ENCODE measurements at places on chromosomes 16 and 17. TPM values are rescaled to one million over a fixed set of nuclear protein-coding genes. Genes with fewer than 3 reads are reported as not detected.

GRCh38 chr16:78435260-78435659 is 335.8 kb downstream of the WWOX start:
- H3K27me3 ChIP-seq, result no peaks in the 10 kb centered on the region
- H3K4me1 ChIP-seq, result no peaks in the 10 kb centered on the region
- H3K27ac ChIP-seq, result no peak overlapping the region
- no peaks in the 10 kb centered on the region for H3K36me3 ChIP-seq
- no peak for DNase-seq

GRCh38 chr17:50519141-50519834 is 11.0 kb downstream of the MYCBPAP start:
- H3K36me3 ChIP-seq, result no peaks in the 10 kb centered on the region
- H3K27ac ChIP-seq, result no peak overlapping the region
- no peaks in the 10 kb centered on the region for H3K27me3 ChIP-seq
- H3K4me3 ChIP-seq, result no peak overlapping the region
- H3K4me1 ChIP-seq, result no peaks in the 10 kb centered on the region

DNA sequence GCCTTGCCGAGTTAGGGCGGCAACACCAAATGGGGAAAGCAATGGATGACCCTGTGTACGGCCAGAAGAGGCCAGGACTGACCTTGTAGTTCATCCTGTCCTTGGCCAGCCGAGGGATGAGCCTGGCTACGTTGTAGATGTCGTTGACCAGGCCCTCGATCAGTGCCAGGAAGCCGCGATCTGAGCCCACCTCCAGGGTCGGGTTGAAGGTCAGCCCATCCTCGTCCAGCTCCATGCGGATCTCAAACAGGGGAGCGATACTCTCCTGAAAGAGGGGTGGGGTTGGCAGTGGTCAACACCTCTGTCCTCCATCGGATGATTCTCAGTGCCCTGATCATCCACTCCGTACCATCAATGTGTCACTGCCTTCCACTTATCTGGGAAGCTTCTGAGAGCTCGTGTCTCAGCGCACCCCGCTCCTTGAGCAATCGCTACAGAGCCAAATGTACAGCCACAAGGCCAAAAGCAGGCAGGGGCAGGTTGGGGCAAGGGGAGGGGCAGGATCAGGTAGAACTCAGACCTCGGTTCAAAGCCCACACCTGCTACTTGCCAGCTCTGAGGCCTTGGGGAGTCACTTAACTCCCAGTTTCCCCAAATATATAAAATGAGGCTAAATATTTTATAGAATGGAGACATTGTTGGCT is 39.9 kb downstream of the DNAH17 start:
- no peaks in the 10 kb centered on the region for H3K36me3 ChIP-seq
- H3K27ac ChIP-seq, result no peak overlapping the region
- no peaks in the 10 kb centered on the region for H3K27me3 ChIP-seq

DNA sequence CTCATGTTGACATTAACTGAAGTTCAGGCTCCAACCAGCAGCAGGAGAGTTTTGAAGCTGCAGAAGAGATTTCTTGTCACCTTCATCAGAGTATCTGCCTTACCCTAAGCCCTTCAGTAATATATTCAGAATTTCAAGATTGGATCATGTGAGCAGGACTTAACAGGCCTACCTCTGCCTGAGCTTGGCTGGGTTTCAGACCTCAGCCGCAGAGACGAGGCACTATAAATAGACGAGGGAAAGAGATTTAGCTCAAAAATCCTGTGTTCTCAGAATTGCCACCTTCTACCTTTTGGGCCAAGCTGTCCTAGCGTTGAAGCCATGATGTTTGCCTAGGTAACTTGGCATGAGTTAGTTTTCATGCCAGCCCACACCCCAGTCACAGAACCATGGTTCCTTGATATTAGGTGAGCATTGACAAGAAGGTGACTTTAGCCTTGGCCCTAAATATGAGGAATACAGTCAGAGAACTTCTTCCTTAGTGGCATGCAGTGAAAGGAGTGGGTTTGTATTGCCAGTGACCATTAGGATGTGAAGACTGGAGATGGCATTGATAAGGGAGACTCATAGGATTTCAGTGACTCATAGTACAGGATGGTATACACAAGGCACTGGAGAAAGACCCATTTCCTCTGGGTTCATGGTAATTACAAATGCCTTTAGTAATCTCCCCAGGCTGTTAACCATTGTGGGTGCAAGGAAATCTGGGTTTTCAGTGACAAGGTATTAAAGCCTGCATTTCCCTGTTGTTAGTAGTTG is 224.3 kb downstream of the MSI2 start:
- H3K4me3 ChIP-seq, result no peak overlapping the region
- H3K27ac ChIP-seq, result no peak overlapping the region
- H3K4me1 ChIP-seq, result peaks cover 19% of the 10 kb centered on the region
- no peaks in the 10 kb centered on the region for H3K36me3 ChIP-seq

GRCh38 chr17:72336026-72336803 is 215.4 kb downstream of the SOX9 start:
- no peak for DNase-seq
- no peaks in the 10 kb centered on the region for H3K36me3 ChIP-seq
- no peaks in the 10 kb centered on the region for H3K4me1 ChIP-seq
- no peak overlapping the region for H3K27ac ChIP-seq
- H3K27me3 ChIP-seq, result no peaks in the 10 kb centered on the region

- H3K4me1 ChIP-seq, result no peaks in the 10 kb centered on the region
- DNase-seq, result no peak
- no peak overlapping the region for H3K4me3 ChIP-seq
- no peaks in the 10 kb centered on the region for H3K27me3 ChIP-seq
These were observed 442.6 kb downstream of the SHISA9 start for GRCh38 chr16:13344001-13344400.

DNA sequence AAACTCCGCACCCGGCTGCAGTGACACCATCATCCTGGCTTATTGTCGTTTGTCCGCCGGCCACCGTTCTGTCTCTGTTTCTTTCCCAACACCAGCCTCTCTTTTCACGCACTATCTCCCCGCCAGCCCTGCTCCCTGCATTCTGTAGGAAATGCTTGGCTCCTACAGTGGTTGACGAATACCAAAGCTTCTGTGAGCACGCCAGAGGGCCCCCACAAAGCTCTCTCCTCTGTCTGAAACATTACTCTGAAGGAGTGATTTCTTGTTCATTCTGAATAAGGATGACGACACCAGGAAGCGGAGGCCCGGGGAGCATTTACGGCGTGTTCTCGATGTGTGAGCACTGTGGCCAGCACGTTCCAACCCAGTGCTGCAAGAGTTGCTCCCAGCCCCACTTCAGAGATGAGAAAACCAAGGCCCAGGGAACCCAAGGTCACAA is 58.8 kb downstream of the ADCY9 start:
- no peak for DNase-seq
- no peaks in the 10 kb centered on the region for H3K4me1 ChIP-seq
- no peak overlapping the region for H3K27ac ChIP-seq
- no peaks in the 10 kb centered on the region for H3K36me3 ChIP-seq
- H3K27me3 ChIP-seq, result no peaks in the 10 kb centered on the region
- H3K4me3 ChIP-seq, result no peak overlapping the region

DNA sequence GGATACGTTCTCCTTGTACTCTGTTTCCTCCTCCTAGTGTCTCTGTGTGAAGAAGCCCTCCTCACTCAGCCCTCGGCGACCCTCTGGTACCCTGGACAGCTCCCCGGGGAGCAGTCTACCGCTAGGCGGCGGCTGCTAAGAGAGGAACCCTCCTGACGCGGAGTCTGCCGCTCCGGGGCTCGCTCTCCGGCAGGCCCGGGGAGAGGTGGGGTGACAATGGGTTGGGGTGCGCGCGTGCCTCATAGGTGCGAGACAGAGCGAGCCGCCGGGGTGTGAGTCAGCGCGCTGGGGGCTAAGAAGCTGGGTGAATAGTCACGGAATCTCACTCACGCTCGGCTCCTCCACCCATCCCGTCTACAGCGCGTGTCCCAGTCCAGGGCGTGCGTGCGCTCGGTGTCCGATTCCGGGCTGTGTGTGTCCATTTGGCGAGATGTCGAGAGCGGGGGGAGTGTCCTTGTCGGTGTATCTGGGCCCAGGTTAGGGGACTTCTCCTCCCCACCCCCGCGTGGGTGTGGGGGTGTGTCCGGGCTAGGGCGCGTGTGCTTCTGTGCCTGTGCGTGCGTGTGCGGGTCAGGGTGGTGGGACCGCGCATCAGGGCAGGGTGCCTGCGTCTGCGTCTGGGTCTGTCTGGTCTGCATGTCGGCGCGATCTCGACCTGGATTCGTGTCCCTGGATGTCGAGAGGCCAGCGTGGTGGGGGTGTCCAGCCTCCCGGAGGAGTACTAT is 577 bp upstream of the HS3ST2 start:
- H3K4me1 ChIP-seq, result no peaks in the 10 kb centered on the region
- no peak overlapping the region for H3K27ac ChIP-seq
- H3K36me3 ChIP-seq, result no peaks in the 10 kb centered on the region

DNA sequence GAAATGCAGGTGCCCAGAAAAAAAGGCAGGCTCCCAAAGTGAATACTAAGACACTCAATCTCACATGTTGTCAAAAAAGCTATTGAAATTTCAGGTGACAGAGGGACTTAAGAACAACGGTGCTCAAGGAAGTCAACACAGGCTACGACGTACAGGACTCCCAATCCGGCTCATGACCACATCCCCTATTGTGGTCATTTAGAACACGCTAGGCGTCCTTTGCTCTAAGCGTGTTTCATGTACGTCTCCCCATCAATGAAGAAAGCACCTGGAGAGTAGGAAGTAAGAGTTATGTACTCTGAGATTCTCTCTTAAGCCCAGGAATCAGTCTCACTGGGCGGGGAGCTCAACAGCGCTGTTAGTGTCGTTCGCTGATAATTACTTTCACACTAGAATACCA is 94.1 kb downstream of the MRM3 start:
- H3K4me3 ChIP-seq, result no peak overlapping the region
- no peaks in the 10 kb centered on the region for H3K36me3 ChIP-seq
- H3K27me3 ChIP-seq, result no peaks in the 10 kb centered on the region

GRCh38 chr17:57486882-57487301 is 230.6 kb downstream of the MSI2 start:
- H3K27me3 ChIP-seq, result no peaks in the 10 kb centered on the region
- no peaks in the 10 kb centered on the region for H3K36me3 ChIP-seq
- H3K4me1 ChIP-seq, result peaks cover 21% of the 10 kb centered on the region

DNA sequence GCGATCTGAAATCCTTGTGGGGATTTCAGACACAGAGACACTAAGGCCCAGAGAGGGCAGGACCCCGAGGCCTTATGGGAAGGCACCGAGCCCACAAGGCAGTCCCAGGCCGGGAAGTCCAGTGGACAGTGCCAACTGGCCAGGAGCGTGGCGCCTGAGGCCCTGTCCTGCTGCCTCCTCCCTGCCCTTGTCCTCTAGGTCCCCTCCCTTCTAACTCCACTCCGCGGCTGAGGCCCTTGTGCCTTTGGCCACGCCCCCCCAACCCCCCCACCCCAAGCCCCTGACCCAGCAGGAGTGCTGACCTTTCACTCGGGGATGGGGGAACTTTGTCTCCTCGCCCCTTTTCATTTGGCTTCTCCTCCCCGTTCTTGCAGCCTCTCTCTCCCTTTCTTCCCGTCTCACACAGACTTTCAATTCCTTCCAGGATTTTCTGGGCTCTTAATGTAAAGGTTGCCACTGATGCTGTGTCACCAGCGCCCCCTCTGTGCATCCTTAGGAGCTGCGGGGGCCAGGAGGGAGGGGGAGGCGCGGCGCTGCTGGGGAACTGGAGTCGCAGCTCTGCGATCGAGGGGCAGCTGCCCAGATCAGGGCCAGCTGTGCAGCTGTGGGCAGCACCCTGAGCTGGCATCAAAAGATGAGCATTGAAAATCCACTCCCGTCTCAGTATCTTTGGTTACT is 29.1 kb downstream of the CRHR1 start:
- H3K4me3 ChIP-seq, result no peak overlapping the region
- H3K4me1 ChIP-seq, result no peaks in the 10 kb centered on the region
- no peaks in the 10 kb centered on the region for H3K36me3 ChIP-seq
- DNase-seq, result no peak
- H3K27me3 ChIP-seq, result no peaks in the 10 kb centered on the region

- no peak overlapping the region for H3K4me3 ChIP-seq
- H3K4me1 ChIP-seq, result no peaks in the 10 kb centered on the region
- H3K27ac ChIP-seq, result no peak overlapping the region
- H3K36me3 ChIP-seq, result no peaks in the 10 kb centered on the region
- H3K27me3 ChIP-seq, result no peaks in the 10 kb centered on the region
These were observed 6.8 kb downstream of the CCL7 start for GRCh38 chr17:34276826-34277225.

- H3K4me3 ChIP-seq, result no peak overlapping the region
- no peaks in the 10 kb centered on the region for H3K36me3 ChIP-seq
- no peak for DNase-seq
- H3K27me3 ChIP-seq, result no peaks in the 10 kb centered on the region
- H3K4me1 ChIP-seq, result no peaks in the 10 kb centered on the region
- H3K27ac ChIP-seq, result no peak overlapping the region
These were observed 61.1 kb upstream of the MTMR4 start for GRCh38 chr17:58575511-58575910.

DNA sequence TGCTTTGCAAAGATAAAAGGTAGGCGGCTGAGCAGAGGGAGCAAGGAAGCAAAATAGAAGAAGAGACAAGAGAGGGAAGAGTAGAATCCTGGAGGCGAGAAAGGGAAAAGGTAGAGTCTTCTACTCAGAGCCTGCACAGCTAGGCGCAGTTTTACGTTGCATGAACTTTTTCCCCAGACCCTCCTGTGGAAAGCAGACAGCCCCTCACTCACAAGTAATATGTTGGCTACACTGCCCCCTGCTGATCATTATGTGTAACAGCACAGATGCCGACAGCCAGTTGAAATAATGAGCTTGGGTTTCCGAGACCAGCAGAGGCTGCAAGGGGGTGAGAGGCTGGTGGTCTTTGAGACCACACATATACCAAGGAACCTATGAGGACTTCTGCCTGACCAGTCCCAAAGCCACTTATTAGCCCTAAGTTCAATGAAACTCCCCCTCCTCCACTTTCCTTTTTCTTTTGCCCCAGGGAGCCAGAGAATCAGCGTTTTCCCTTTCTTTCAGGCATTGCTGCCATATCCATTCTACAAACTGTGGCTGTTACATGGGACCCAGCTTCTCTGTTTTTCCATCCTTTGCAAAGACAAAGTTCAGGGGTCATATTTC is 22.5 kb upstream of the CMTR2 start:
- peak; percentile 3 for DNase-seq
- no peaks in the 10 kb centered on the region for H3K36me3 ChIP-seq
- H3K27ac ChIP-seq, result no peak overlapping the region
- no peaks in the 10 kb centered on the region for H3K4me1 ChIP-seq
- no peaks in the 10 kb centered on the region for H3K27me3 ChIP-seq
- no peak overlapping the region for H3K4me3 ChIP-seq

DNA sequence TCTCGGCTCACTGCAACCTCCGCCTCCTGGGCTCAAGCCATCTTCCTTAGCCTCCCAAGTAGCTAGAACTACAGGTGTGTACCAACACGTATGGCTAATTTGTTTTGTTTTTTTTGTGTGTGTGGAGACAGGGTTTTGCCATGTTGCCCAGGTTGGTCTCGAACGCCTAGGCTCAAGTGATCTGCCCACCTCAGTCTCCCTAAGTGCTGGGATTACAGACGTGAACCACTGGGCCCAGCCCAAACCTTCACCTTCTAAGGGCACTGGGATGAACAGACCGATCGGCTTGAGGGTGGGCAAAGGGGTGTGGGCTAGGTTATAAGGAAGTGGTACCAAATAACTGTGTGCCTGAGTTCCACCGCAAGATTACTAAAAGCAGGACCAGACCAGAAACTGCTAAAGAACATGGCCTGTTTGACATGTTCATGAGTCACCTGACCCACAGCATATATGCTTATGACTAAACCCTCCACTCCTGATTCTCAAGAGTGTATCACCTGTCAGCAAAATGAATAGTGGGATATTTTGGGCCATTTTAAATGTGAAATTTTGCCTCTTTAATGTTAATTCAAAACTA is 8.1 kb downstream of the TMEM97 start:
- no peak overlapping the region for H3K4me3 ChIP-seq
- H3K36me3 ChIP-seq, result peaks cover 43% of the 10 kb centered on the region
- no peaks in the 10 kb centered on the region for H3K4me1 ChIP-seq
- DNase-seq, result no peak
- H3K27me3 ChIP-seq, result no peaks in the 10 kb centered on the region

Gene DYNLRB2
- total RNA-seq, result not detected

Gene P2RX5
- total RNA-seq, result 10.7 TPM

Gene FAM83G
- total RNA-seq, result 9.1 TPM

Gene PDPR
- total RNA-seq, result 42.8 TPM

Measured in naive thymus-derived CD4-positive, alpha-beta T cell (primary cell).